ENCODE measurements at places on chromosomes 16 and 17.

- peak; percentile 37 for DNase-seq
These were observed 5.9 kb downstream of the SLC38A7 start for GRCh38 chr16:58678716-58679115.

DNA sequence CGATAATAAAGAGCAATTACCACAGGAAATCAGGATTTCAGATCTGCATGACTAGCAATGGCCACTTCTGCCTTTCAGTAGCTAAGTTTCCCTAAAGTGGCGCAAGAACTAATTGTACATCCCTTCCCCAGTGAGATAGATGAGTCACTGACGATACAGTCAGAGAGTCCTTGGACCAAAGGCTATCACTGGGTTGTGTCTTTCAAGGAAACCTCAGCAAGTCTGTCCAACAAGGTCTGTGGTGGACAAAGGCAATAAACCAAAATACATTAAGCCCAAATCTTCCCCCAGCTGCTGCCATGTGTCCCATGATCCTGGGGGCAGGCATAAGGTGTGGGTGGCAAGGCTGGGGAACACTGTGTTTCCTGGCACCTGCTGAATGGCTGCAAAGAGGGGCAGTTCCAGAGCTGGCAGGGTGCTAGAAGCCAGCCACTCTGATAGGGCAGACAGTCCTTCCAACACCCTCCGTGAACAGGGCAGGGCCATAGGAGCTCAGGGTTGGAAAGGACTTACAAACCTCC lies 20.5 kb upstream of the MTMR4 start:
- DNase-seq, result peak; percentile 47

DNA sequence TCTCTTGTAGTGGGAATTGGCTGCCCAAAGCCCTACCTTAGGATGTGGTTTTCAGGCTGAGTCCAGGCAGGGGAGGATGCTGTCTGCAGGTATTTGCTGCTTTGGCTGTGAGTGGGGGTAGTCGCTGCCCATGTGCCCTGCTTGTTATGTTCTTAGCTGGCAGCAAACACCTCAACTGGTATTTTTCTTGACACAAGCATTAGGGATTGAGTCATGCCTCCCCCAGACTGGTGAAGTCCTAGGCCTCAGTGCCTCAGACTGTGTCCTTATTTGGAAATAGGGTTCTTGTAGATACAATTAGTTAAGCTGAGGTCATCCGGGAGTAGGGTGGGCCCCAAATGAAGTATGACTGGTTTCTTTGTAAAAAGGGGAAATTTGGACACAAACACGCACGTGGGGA lies 808.3 kb upstream of the EEF2KMT start:
- no peak for DNase-seq

DNA sequence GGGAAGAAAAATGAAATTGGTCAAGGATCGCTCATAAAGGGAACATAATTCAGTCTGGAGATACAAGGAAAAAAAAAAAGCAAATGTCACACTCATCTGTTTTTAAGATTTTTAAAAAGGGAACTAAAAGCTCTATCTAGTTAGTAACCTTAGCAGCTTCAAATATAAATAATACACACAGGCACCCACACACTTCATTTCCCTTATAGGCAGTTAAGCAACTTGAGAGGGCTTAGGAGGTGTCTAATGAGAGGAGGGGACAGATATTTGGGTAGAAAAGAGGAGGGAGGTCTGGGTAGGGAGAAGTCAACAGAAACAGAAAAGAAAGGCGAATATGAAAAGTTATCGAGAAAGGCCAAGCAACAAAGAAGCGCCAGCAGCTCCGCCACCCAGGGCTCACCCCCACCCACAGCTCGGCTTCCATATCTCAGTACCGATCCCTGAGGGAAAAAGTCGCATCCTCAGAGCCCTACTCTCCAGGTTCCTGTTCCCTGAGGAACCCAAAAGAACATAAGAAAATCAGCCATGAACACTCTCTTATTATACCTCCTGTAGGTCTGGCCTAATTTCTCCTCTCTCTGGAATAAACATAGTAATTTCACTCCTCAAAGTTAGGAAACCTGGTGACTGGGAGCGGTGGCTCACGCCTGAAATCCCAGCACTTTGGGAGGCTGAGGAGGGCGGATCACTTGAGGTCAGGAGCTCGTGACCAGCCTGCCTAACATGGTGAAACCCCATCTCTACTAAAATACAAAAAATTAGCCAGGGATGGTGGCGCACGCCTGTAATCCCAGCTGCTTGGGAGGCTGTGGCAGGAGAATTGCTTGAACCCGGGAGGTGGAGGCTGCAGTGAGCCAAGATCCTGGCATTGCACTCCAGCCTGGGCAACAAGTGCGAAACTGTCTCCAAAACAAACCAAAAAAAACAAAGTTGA lies 69.6 kb upstream of the RCVRN start:
- DNase-seq, result no peak

GRCh38 chr17:54972406-54973138 lies 4.0 kb downstream of the STXBP4 start:
- DNase-seq, result no peak
